ENCODE measurements at places on chromosomes 7 and 10.
A peak's percentile ranks its signal among the peaks of the same experiment; 100 is the strongest.

GRCh38 chr7:3143869-3144775 lies 100.5 kb upstream of the CARD11 start:
- DNase-seq, result no peak

GRCh38 chr10:17454161-17455014 lies at the start of gene ST8SIA6:
TSS of gene ST8SIA6 (minus strand) at chr10:17454595. CDS start at chr10:17454255, 340 bp downstream.
- DNase-seq, result peak; percentile 54

DNA sequence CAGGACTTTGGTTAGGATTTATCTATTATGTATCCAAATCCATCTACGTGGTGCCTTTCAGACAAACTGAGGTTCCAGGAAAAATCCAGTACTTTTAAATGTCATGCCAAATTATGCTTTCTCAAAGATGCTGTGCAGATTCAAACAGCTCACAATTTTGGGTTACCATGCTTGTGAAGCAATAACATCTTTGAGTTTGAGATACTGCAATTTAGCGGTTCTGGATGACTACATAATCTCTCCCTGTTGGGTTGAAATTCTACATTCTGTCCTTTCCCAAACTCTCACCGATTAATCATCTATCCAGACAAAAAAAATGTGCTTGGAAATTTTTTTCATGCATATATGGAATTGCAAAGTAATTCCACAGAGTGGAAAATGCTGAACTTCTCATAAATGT lies 3.5 kb downstream of the RHOBTB1 start:
- DNase-seq, result no peak

- DNase-seq, result no peak
These were observed 247.3 kb upstream of the PTN start for GRCh38 chr7:137590756-137591305.

- DNase-seq, result no peak
These were observed 7.3 kb downstream of the SLC25A13 start for GRCh38 chr7:96314402-96315124.

Measured in transverse colon (tissue), 4 donors.